ENCODE measurements at places on chromosomes 5 and 9.

- H3K27ac ChIP-seq: no peak overlapping the region
- no peak for DNase-seq
- no peak overlapping the region for H3K4me3 ChIP-seq
- no peaks in the 10 kb centered on the region for H3K4me1 ChIP-seq
Observed at GRCh38 chr9:89065921-89066320, 74.7 kb downstream of the S1PR3 start.

DNA sequence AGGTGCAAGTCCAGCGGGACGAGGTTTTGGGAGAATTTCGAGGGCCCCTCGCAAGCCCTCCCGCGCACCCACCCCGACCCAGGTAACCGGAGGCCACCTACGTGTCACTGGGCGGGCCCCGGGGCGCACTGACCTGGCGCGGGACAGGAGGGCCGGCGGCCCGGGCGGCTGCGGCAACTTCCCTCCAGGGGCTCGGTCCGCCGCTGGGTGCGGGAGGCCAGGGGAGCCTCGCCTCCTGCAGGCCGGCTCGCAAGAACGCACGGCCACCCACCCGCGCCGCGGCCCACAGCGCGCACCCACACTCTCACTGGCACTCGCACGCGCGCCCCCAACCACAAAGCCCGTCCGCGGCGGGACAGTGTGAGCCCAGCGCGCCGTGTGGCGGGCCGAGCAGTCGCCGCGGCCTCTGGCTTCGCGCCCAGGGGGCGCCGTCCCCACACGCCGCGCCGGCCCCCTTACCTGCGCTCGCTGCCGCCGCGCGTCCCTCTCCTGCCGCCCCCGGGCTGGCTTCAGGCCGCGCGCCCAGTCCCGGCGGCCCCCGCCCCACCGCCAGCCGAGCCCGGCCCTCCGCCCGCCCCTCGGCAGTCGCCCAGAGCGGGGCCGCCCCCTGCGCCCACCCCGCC, 451 bp downstream of the LPAR1 start:
- H3K36me3 ChIP-seq: peaks cover 6% of the 10 kb centered on the region
- H3K4me1 ChIP-seq: peaks cover 10% of the 10 kb centered on the region
- peaks cover 28% of the 10 kb centered on the region for H3K27me3 ChIP-seq
- no peak overlapping the region for H3K4me3 ChIP-seq
- DNase-seq: no peak

- no peaks in the 10 kb centered on the region for H3K4me1 ChIP-seq
- no peaks in the 10 kb centered on the region for H3K27me3 ChIP-seq
- H3K27ac ChIP-seq: no peak overlapping the region
- no peak for DNase-seq
- H3K4me3 ChIP-seq: no peak overlapping the region
Observed at GRCh38 chr9:125815568-125815967, 68.4 kb downstream of the PBX3 start.

- H3K4me3 ChIP-seq: no peak overlapping the region
- H3K36me3 ChIP-seq: no peaks in the 10 kb centered on the region
- H3K27me3 ChIP-seq: no peaks in the 10 kb centered on the region
Observed at GRCh38 chr5:89582768-89583339, 699.9 kb upstream of the MEF2C start.

GRCh38 chr5:79005151-79005550, 20.0 kb upstream of the ARSB start:
- H3K4me3 ChIP-seq: no peak overlapping the region
- H3K4me1 ChIP-seq: no peaks in the 10 kb centered on the region
- peaks cover 17% of the 10 kb centered on the region for H3K27me3 ChIP-seq
- no peak for DNase-seq
- no peak overlapping the region for H3K27ac ChIP-seq

GRCh38 chr5:170628691-170629565, 125.1 kb downstream of the KCNIP1 start:
- no peak for DNase-seq
- H3K4me1 ChIP-seq: peaks cover 10% of the 10 kb centered on the region
- no peak overlapping the region for H3K4me3 ChIP-seq
- no peaks in the 10 kb centered on the region for H3K36me3 ChIP-seq

DNA sequence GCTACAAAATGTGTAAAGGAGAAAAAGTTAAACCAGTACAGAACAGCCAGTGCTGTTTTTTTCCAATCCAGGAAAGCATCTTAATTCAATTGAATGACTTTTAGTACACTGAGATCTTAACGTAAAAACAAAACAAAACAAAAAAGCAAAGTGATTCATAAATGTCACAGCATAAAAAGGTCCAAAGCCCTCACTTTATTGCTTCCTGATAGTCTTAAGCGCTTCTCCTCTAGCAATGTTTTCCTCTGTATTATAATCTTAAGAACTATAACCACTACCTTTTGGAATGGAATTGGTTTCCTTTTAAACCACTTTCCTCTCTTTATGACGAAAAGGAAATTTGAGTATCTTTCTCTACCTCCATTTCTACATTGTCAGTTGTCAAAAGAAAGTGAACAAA, 91.4 kb downstream of the SEMA5A start:
- DNase-seq: no peak
- no peaks in the 10 kb centered on the region for H3K36me3 ChIP-seq
- H3K27me3 ChIP-seq: no peaks in the 10 kb centered on the region
- H3K27ac ChIP-seq: no peak overlapping the region

DNA sequence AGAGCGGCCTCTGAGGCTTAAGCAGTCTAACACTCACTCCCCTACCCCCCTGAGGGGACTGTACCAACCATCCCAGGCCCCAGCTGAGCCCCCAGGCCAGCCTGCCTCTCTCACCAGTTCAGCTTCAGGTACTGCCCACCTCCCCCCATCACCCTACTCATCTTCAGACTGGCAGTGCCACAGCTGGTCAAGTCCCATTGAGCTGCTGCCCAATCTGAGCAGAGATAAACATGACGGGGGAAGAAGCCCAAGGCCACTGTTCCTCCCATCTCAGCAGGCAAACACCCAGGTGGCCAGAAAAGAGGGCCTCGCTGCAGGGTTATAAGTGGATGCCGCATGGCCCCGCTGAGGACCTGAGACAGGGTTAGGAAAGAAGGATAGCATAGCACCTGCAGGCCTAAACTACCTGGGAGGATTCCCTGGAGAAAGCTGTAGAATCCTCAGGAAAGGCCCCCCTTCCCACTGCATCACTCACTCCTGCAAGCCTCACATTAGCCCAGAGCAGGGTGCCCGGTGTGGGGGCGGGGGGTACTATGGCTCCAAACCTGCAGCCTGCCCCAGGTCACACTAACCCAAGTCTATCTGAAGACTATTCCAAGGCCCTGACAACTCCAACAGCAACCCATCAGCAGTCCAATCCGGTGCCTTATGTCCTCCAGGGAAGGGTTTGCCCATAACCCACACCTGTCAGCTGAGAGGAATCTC, 3.6 kb downstream of the B4GALT1 start:
- H3K4me3 ChIP-seq: peak overlapping the region; percentile 73
- peaks cover 82% of the 10 kb centered on the region for H3K4me1 ChIP-seq
- H3K27me3 ChIP-seq: no peaks in the 10 kb centered on the region
- H3K27ac ChIP-seq: peak overlapping the region; percentile 82
- peaks cover 17% of the 10 kb centered on the region for H3K36me3 ChIP-seq

GRCh38 chr5:129379406-129379805, 80.7 kb upstream of the ADAMTS19 start:
- no peak overlapping the region for H3K27ac ChIP-seq
- no peaks in the 10 kb centered on the region for H3K36me3 ChIP-seq
- no peak overlapping the region for H3K4me3 ChIP-seq
- DNase-seq: no peak

GRCh38 chr5:38267372-38267771, 9.0 kb downstream of the EGFLAM start:
- H3K27ac ChIP-seq: no peak overlapping the region
- H3K4me1 ChIP-seq: no peaks in the 10 kb centered on the region
- no peak for DNase-seq
- no peaks in the 10 kb centered on the region for H3K36me3 ChIP-seq

DNA sequence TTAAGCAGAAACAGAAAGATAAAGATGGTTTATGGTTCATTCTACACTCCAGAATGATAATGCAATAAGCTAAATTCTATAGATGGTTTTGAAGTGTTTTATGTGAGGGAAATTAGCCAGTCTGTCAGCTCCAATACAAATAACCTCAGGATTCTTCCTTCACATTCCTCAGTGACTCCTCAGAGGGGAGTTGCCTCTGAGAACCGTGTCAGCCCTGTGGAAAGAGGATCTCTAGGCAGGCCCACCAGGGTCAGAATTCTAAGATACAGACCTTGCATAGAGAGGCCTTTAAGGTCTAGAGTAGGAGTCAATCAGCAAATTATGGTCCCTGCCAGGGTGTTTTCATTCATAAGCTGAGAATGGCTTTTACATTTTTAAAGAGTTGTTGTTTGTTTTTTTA, 26.6 kb downstream of the RUSC2 start:
- H3K36me3 ChIP-seq: no peaks in the 10 kb centered on the region
- H3K4me1 ChIP-seq: no peaks in the 10 kb centered on the region
- no peak overlapping the region for H3K4me3 ChIP-seq
- H3K27ac ChIP-seq: no peak overlapping the region

DNA sequence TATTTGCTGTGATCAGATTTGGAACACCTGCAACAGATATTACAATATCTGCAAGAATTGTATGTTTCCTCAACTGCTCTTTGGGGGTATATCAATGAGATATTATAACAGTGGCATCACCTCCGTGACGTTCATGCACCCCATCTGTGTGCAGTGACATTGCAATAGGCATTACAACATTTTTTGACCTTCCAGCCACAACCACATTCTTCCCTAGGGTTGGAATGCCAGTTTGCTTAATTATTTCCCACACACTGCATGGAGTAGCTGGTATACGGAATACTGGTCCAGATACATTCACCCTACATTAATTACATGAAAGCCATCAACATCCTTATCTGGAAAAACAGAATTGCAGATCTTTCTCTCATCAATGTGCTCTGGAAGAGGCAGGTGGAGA, 42.3 kb downstream of the FBXO4 start:
- H3K4me3 ChIP-seq: no peak overlapping the region
- H3K36me3 ChIP-seq: peaks cover 2% of the 10 kb centered on the region
- DNase-seq: no peak
- H3K4me1 ChIP-seq: no peaks in the 10 kb centered on the region
- H3K27me3 ChIP-seq: peaks cover 2% of the 10 kb centered on the region

- peaks cover 4% of the 10 kb centered on the region for H3K36me3 ChIP-seq
- DNase-seq: no peak
- H3K27me3 ChIP-seq: peaks cover 28% of the 10 kb centered on the region
- H3K4me3 ChIP-seq: no peak overlapping the region
Observed at GRCh38 chr5:14218897-14219573, 75.9 kb downstream of the TRIO start.

DNA sequence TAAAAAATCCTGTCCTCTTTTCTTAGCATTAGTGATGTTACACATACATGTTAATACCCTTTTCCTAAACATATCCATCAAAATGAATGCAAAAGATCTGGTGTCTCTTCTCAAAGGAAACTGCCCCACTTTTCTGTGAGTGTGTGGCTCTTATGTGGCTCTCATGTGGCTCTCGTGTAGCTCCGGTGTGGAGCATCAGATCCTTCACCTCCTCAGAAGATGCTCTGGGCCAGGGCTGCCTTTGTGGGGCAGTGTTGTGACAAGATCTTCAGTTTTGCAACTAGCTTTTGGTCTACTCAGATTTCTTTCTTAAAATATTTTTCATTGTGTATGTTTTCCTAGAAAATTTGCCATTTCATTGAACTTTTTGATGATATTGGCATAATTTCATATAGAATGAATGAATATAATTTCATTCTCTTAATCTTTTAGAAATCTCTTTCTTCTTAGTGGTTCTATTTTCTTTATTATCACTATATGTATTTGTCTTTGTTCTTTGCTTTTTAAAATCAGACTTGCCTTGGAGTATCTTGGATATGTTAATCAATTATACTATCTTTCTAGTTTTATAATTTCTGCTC, 19.4 kb downstream of the GARNL3 start:
- peak; percentile 44 for DNase-seq
- H3K27ac ChIP-seq: no peak overlapping the region
- peaks cover 47% of the 10 kb centered on the region for H3K27me3 ChIP-seq

All from activated CD8-positive, alpha-beta T cell treated with anti-CD3 and anti-CD28 coated beads, Interleukin-2, amount 10 ng/mL, durations not matched to agents 7 days and 5 days (primary cell).